ENCODE measurements at places on chromosomes 5 and 9. TPM values are rescaled to one million over a fixed set of nuclear protein-coding genes. Genes with fewer than 3 reads are reported as not detected.

- no peak for DNase-seq
These were observed 11.7 kb upstream of the C9orf72 start for GRCh38 chr9:27584931-27585330.

GRCh38 chr5:178116143-178116885, 3.0 kb downstream of the N4BP3 start:
- peak; percentile 72 for DNase-seq

PRPF4 gene
- 18.7 TPM for total RNA-seq

GRCh38 chr9:137397675-137398423, 25.1 kb downstream of the EXD3 start:
- DNase-seq = no peak

ANKRD31 gene
- 0.51 TPM for total RNA-seq

DNA sequence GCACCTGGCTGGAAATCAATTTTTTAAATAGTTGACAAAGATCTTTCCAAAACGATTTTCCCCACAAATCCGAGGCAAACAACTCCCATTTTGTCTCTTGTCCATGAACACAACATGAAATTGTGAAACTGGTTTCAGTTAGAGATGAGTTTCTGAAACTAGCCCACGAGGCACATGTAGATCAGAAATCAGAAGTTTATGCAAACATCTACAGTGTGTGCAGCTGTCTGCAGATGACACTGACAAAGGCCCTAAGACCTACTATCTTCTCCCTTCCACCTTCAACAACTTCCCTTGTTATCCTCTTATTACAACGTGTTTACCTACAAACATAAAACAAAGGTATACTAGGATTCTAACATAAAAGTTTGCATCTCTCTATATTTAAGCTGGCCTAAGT, 183.3 kb downstream of the DIRAS2 start:
- DNase-seq = no peak

- DNase-seq = peak; percentile 70
These were observed 65.4 kb upstream of the ARAP3 start for GRCh38 chr5:141747152-141748141.

DNA sequence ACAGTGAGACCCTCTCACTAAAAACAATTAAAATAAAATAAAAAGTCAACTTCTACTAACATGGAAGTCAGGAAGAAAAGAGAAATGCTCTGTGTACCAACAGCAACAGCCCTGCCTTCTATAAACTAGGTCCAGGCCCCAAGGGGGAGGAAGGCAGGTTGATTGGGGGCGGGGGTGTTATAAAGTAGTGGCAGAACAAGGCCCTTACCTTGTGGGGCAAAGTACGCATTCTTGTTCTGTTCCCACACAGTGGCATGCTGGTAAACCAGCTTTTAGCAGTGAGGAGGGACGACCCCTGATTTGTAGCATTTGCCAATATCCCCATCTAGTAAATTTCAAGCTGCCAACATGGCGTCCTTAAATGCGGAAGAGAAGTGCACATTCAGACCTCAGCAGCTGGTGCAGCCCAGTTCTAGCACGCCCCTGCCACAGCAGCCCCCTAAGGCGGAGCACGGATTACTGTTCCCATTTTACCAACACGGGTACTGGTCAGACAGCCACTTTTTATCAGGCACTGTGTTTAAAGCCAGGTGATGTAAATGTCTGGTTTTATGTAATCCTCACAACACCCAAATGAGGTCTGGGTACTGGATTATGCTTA, 69.5 kb downstream of the GTF3C4 start:
- DNase-seq = no peak

DNA sequence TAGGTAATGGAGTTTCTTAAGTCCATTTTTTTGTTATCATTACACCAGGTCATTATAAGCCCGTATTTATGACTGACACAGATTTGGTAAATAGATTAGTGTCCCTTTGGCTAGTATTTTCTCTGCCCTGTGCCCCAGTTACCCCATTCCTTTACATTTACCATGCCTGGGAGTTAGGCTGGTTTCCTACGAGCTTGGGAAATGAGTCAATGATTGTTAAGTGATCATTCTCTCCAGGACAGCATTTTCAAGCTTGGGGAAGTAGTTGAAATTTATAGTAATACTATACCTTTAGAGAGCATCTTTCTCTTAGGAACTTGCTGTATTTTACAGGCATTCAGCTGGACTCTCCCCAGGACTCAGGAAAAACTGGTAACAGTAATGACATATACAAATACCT, 573.1 kb downstream of the TLE4 start:
- DNase-seq = no peak

DNA sequence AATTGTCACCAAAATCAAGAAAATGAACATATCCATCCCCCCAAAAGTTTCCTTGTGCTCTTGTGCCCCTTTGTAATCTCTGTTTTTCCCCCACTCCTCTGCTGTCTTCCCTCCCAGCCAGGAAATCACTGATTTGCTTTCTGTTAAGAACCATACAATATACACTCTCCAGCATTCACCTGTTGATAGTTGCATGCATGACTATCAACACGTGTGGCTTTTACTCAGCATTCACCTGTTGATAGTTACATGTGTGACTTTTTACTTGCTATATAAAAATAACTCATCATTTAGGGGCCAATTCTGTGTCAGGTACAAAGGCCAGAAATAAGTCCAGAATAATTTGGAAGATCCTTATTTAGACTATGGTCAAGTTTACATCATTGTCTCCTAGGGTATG, 6.0 kb downstream of the RANBP17 start:
- DNase-seq = no peak

DNA sequence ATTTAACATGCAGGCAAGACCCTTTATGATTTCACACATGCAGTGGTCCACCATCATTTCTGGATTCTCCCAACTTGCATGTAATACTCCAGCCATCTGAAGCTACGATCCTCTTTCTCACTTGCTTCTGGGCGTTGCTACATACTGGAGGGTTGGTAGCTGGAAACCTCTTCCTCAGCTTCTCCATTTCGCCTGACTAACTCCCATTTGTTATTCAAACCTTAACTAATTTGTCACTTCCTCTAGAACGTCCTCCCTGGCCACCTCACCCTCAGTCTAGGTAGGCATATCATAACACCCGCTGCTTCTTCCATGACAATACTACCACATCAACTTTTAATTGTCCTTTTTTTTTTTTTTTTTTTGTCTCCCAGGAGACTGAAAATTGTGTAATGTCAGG, 72.6 kb upstream of the EQTN start:
- DNase-seq = no peak

GRCh38 chr5:115952588-115952987, 9.7 kb upstream of the LVRN start:
- no peak for DNase-seq

GRCh38 chr5:147972076-147972840, 65.9 kb upstream of the C5orf46 start:
- no peak for DNase-seq

DNA sequence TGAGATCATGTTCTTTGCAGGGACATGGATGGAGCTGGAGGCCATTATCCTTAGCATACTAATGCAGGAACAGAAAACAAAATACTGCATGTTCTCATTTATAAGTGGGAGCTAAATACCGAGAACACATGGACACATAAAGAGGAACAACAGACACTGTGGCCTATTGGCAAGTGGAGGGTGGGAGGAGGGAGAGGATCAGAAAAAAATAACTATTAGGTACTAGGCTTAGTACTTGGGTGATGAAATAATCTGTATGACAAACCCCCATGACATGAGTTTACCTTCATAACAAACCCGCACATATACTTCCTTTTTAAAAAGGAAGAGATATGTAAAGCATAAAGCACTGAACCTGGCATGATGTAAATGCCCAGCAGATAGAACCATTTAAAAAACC, 99.0 kb downstream of the MEGF10 start:
- no peak for DNase-seq

NDUFS6 gene
- total RNA-seq = 51.6 TPM

DNA sequence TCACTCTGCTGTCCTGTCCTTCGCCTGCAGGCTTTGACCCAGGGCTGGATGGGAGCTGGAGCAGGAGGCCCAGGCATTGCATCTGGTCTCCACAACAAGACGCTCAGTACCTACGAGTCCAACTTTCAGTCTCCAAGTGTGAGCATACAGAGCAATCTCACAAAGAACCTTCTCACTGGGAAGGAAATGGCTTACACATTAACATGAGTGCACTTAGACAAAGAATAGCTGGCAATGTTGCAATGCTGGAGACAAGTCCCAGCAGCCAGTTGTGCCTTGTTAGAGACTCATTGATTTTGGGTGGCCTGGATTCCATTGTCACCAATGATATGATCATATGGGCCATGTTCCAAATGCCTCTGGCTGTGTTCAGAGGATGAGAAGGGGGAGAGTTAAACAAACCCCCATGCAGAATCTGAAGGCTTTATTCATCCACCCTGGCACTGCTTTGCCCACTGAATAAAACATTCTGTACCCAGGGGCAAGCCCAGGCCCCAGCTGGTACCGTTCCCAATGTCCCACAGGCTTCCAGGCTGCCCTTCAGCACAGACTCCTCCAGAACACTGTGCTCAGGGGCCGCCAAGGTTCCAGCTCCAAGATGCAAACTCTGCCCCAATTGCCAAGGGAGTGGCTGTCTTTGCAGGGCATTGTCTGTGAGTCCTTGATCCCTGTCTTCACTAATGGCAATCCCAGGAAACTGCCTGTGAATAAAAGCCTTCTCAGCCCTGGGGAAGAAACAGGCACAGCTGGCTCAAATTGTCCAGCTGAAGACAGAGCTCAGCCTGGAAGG, 185.5 kb downstream of the HSD17B3 start:
- DNase-seq = peak; percentile 68

DNA sequence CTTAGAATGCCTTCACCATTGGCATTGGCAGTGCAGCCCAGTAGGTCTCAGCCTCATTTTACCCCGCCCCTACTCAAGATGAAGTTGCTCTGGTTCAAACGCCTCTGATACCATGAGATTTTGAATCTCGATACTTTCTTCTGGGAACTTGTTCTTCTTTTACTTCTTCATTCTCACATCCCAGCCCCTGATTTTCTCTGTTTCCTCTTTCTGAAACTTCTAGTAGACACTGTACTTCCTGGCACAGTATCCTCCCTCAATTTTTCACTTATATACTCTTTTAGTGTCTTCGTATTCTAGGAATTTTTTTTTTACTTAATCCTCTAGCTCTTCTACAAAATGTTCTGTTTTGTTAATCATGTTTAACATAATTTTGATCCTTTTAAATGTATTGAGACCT, 13.1 kb upstream of the ZNF79 start:
- no peak for DNase-seq

- peak; percentile 1 for DNase-seq
These were observed 105.5 kb upstream of the PDE4D start for GRCh38 chr5:59999056-59999455.

DNA sequence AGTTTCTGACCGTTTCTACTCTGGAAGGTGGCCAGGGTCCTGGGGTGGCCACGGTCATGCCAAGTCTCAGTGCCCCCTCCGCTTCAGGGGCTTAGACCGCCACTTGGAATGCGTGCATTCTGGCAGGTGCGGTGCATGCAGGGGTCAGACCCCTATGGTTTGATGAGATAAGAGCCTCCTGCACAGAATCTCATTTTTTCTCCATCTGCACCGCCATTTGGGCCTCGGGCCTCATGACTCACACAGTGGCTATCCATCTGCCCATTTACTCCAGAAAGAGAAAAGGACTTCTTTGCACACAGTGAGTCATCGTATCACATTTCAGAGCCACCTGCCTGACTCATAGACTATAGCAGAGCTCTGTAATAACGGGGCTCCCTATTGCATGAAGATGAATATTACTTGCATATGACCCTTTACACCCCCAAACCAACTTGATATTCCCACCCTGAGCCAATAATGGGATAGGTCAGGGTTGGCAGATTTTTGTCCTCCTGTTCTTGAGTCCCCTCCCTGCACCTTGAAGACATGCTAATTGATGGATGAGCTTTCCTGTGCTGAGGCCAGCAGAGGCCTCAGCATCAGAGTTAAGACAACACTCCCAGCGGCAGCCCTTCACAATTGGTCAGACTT, 157.4 kb downstream of the NR3C1 start:
- no peak for DNase-seq

DNA sequence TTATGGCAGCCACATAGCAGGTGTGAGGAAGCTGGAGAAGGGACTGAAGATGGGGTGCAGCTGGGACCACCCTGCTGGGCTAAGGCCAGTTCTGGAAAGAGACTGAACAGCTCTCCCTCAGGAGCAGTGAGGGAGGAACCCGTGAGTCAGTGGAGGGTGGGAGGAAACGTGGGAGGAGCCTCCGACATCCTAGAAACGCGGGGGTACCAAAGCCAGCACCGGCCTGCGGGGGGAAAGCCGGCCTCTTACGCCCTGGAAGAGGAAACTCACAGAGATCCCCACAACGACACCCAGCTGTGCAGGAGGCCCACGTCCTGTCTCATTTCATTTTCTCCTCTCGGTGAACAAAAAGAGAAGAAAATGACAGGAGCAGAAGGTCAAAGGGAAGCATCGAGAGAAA, 185.8 kb upstream of the IRX4 start:
- no peak for DNase-seq
